Activated T-helper 1 cell treated with anti-CD3 and anti-CD28 coated beads, Interleukin-2, amount 50 U/mL, for 16 hours (primary cell): ENCODE measurements at places on chromosomes 5 and 9.

GRCh38 chr9:123359546-123359945 lies 3.5 kb downstream of the CRB2 start:
- DNase-seq = no peak

- no peak for DNase-seq
These were observed 315.5 kb upstream of the C9orf72 start for GRCh38 chr9:27888661-27889295.

DNA sequence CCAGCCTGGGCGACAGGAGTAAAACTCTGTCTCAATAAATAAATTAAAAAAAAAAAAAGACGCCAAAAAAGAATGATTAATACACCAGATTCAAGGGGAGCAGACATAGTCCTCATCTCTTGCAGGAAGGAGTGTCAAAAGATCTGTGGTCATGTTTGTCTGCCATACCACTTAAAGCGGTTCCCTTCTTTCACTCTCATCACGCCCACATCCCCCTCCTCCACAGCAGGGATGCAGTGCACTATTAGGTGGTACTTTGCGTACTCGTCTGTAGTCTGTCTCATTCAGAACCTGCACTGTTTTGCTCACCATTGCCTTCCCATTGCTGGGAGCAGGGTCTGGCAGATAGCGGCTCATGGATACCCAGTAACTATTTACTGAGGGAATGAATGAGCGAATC lies 11.2 kb downstream of the CDHR2 start:
- no peak for DNase-seq

DNA sequence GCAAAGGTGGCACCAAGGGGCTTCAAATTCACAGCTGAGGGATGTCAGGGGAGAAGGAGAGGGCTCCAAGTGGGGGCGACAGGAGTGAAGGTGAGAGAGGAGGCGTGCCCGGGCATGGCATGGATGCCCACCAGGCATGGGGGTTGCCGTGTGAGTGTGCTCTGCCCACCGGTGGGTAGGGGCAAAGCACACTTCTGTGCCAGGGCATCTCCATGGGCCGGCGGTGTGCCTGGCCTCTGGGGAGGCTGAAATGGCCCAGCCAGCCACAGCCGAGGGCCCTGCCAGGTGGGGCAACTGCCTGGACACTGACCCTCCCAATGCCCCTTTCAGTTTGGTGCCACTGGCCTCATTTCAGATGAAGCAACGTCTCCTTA lies 14.0 kb upstream of the RNU6ATAC start:
- no peak for DNase-seq

DNA sequence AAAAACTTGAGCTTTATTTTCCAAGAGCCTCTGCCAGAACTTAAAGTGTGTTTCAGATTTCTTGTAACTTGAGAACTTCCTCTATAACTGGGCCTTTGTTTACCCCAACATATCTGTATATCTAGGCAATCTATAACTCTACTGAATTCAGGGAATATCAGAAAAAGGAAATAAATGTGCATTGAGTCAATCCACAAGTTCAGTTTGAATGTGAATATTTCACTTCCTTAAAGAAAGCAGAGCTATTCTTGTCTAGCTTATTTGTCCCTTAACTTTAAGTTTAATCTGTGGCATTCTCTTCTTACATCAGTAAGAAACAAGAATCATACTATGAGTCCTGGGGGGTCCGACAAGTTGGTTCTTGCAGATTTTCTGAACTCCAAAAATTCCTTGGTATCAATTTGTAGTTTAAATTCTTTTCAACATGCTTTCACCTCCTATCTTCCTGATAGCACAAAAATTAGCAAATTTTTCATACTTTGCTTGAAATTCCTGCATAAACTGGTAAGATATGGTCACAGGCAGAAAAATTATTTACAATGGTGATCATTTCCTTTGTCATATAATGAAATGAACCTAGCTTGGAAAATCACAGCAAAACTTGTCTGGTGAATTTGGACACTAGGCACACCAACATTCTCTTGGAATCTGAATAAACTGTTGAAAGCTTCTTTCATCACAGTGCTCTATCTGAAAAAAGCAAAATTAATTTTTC lies 19.8 kb upstream of the ITGA1 start:
- no peak for DNase-seq

DNA sequence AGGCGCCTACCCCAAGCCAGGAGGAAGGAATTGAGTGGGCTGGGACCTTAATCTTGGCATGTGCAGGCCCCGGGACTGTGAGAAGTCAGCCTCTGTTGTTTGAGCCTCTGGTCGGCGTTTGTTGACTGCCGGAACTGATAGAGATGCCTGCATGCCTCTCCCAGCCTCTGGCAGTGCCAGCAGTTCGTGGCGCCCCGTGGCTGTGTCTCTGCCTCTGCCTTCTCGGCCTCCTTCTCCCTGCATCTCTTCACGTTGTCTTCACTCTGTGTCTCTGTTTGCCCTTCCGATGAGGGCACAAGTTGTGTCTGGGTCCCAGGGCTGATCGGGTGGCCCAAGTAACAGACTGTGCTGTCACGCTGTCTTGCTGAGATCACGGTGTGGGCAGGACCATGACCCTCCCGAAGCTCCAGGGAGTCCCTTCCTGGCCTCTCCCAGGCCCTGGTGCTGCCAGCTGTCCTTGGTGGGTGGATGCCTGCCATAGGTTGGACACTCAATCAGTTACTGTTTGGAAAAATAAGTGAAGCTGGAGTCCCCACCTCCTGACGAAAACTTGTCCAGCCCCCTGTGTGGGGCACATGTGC lies 133.5 kb upstream of the LPCAT1 start:
- no peak for DNase-seq

- no peak for DNase-seq
These were observed 102.1 kb upstream of the CEP78 start for GRCh38 chr9:78133751-78134150.

- DNase-seq = no peak
These were observed 12.2 kb upstream of the CARD19 start for GRCh38 chr9:93083592-93084470.

- DNase-seq = no peak
These were observed 14.8 kb downstream of the STXBP1 start for GRCh38 chr9:127626752-127627493.

DNA sequence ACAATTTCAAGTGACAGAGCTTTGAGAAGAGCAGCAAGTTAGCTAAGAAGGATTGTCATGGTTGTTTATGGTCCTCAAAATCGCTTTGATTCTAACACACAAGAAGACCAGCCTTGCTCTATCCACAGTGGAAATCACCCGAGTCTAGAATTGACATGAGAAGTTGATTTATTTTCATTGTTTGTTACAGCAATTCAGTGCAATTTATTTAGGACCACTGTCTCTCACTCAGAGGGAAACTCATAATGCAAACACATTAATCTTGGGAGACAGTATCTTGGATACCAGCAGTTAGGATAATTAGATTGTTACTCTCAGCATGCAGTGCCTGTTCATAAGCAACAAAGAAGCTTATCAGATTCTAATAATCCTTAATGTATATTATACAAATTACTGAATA lies 498.9 kb downstream of the NTRK2 start:
- no peak for DNase-seq

GRCh38 chr5:50697739-50698138 lies 31.3 kb downstream of the PARP8 start:
- no peak for DNase-seq

- DNase-seq = no peak
These were observed 580.5 kb downstream of the TLE1 start for GRCh38 chr9:81108821-81109220.

GRCh38 chr5:1387059-1387755 lies 42.3 kb upstream of the CLPTM1L start:
- no peak for DNase-seq

- DNase-seq = no peak
These were observed 319.2 kb downstream of the NSG2 start for GRCh38 chr5:174364676-174365075.

GRCh38 chr5:73306078-73306719 lies 133.2 kb downstream of the TMEM174 start:
- DNase-seq = no peak

DNA sequence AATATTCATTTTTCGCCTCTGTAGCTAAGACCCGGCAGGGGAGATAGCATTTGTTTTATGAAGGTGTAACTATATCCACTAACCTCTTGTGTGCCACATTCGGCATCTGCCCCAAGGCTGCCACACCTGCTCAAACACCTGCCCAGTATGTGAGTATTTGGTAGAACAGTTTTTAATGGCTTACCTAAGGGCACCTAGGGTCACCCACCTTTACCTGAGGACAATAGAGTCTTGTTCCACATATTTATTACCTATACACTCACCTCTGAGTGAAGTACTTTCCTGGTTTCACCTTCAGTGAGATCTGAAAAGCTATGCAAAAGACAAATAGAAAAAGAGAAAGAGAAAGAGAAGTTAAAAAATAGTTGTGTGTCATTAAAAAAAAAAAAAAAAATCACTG lies 68.0 kb upstream of the PIP5K1B start:
- no peak for DNase-seq

GRCh38 chr5:15995341-15996052 lies 184.1 kb downstream of the MARCHF11 start:
- DNase-seq = no peak

DNA sequence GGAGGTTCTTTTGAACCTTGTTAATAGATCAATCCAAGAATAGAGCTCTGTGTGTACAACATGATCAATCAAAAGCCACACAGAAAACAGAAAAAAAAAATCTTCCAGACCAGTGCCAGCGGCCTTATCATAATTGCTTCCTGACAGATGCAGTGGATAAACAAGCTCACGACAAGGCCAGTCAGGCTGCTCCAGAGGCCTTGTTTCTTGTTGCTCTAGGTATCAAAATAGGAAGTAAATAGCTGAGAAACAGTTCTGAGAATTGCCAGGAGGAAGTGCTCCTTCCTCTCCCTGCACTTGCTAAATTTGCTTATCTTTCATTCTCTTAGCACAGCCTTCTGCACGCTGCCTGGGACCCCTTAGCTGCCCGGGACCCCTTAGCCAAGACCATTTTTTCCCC lies 199.0 kb upstream of the TARS1 start:
- DNase-seq = no peak

DNA sequence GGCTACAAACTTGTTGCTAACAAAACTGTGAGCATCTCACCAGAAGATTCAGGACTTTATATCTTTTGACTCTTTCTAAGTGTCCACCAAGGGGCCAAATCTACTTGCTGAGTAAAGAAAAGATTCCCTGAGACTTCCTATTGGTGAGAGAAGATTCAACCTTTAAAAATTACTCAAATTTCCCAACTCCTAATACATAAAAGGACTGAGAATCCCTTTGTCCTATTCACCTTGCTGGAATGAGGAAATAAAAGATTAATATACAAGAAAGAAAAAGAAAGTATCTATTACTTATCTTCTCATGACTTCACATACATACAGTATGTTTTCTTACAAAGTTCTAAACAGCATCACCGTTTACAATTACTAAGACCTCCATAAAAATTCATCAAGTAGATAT lies 47.9 kb upstream of the MYOT start:
- DNase-seq = no peak

GRCh38 chr9:99069075-99069474 lies 35.8 kb upstream of the TGFBR1 start:
- no peak for DNase-seq

DNA sequence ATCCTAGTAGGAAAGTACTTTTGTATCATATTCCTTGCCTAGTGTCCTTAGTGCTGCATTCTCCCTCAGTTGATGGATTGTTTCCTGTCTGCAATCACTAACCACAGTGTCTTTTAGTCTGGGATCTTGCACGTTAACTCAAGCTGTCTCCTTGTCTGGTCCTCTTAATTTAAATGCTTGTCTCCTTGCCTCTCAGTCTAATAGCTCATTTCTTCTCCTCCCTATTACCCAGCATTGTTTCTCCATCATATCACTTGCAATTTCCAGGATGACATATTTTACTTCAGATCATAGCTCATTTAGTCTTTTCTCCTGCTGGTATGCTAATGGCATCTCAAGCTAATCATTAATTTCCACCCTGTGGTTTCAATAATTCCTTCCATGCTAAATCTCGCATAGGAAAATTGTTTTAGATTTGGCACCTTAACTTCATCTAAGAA lies 2052.0 kb upstream of the C9orf72 start:
- no peak for DNase-seq
